CD8-positive, alpha-beta T cell (primary cell): ENCODE measurements at places on chromosomes 11 and 22. TPM values are rescaled to one million over a fixed set of nuclear protein-coding genes. Genes with fewer than 3 reads are reported as not detected.

DNA sequence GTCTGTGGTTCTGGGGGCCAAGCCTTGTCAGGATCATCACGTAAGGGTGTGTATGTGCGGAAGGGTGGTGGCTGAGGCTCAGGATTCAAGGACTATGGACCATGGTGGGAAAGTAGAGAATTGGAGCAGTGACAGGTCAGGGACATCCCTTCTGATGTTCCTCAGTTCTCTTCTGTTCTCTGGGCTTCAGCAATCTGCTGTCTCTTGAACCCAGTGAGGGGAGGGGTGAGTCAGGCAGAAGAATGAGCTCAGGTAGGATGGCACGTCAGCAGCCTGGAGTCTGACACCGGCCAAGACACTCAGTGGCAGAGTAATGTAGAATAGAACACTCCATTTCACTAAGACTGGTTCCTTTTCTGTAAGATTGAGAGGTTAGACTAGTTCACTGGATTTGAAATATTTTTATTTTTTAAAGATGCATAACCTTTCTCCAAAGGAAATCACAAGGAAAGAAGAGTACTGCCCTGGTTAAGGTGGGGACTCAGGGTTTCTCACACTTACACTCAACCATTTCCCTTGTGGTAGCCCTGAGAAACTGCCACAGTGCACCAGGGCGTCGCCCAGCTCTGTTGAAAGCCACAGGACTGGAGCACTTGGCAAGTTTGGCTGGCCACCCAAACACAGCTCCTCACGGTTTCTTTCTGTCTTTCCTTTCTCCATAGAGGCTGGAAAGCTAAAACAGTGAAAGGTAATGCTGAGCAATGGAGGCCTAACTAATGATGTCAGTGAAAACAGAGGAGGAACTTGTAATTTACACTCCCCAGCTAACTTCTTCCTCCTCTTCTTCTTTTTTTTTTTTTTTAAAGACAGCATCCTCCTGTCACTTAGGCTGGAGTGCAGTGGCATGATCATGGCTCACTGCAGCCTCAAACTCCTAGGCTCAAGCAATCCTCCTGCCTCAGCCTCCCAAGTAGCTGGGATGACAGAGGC, 23.1 kb upstream of the MICAL2 start:
- DNase-seq, result no peak

DNA sequence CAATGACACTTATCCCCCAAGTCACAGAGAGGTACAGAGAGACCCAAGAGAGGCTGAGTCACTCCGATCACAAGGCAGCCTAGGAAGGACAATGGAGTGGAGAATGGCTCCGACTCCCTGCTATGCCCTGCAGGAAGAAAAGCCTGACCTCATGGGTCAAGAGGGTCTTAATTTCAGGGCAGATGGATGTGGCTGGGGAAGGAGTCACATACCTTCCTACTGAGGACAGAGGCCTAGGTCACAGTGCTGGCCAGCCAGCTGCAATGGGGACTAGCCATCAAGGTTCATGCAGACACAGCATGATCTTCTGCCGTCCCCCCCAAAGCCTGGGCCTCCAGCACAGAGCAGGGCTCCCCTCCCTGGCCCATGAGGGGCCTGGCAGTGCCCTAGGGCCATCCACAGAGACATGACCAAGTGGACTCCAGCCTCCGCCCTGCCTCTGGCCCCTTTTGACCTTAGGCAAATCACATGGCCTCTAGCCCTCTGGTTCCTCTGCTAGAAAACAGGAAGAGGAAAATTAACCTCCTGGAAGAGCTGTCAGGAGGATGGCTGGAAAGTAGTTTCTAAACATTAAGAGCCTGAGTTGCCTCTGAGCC, 1.8 kb downstream of the ARRB1 start:
- DNase-seq, result no peak

DNA sequence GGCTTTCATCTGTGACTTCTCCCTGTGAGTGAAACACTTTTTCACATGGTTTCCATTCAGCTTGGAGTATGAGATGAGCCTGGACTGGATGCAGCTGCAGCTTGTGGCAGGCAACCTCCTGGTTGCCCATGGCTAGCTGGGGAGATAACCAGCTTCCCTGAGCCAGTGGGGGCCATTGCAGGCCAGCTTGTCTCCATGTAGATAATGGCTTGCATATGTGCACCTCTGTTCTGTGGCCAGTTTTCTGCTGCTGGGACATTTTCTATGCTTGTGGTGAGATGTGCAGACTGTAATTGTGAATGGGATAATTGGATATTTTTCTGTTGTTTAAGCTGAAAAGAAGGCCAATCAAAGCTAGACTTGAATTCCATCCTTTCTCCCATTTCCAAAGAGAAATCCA, 38.5 kb downstream of the INSC start:
- DNase-seq, result no peak

GRCh38 chr11:102600666-102601065, 24.5 kb downstream of the MMP20 start:
- no peak for DNase-seq

- no peak for DNase-seq
Measured at GRCh38 chr22:20933910-20934309, 16.7 kb downstream of the CRKL start.

DNA sequence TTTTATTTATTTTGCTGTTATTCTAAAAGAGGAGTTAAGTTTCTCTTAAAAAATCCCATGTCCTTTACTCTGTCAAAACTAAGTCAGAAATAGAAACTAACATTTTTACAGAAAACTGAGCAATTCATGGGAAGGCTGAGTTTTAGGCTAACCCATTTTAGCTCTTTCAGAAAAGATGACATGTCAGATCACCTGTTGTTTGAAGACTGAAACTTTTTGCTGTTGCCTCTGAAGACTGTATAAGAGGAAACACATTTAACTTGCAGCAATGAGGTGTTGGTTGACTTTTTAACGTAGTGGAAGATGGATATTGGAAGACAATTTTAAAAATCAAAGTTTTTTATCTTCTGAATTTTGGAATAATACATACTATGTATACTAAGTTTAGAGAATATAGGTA, 115.4 kb downstream of the METTL15 start:
- no peak for DNase-seq

DNA sequence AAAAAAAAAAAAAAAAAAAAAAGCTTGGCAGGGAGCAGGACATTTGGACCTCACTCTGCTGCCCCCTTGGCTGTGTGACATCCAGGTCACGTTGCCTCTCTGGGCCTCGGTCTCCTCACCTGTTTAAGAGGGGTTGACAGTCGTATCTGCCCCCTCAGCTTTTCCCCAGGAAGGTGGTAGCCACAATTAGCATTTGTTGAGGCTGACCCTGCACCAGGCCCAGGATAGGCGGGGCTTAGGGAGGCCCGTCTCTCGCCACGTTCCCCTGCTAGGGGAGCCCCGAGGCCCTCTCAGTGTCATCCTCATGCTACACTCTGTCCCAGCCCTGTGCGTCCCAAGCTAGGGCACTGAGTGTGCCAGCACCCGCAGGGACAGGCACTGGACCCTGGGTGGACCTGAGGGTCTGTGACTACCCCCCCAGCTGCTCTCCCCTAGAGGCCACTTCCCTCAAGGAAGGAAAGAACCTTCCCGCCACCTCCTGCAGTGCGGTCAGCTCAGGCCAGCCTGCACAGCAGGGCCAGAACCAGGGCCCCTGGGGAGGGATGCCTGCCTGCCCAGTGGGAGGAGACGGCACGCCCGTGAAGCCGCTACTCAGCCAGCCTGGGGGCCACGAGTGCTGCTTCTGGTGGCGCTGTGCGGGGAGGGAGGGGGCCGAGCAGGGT, 38.5 kb upstream of the PPARA start:
- no peak for DNase-seq

GRCh38 chr11:126113515-126113957, 50.9 kb upstream of the CDON start:
- no peak for DNase-seq

DNA sequence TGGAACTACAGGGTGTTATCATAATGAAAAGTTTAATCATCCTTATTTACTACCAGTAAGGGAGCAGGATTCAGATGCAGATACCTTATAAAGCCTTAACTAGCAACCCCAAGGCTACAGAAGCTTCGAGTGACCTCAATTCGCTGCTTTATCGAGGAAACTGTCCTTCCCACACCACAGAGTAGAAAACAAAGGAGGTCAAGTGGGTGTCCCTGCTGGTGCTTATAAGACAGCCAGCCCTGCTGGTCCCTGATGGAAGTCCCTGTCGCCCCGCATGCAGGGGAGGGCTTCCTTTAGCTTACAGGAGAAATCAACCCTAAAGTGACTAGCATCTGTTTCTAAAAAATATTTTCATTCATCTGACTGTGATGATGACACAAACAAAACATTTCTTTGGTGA, 7.3 kb downstream of the MN1 start:
- DNase-seq, result no peak

- no peak for DNase-seq
Measured at GRCh38 chr22:45273452-45274075, 11.2 kb upstream of the UPK3A start.

DNA sequence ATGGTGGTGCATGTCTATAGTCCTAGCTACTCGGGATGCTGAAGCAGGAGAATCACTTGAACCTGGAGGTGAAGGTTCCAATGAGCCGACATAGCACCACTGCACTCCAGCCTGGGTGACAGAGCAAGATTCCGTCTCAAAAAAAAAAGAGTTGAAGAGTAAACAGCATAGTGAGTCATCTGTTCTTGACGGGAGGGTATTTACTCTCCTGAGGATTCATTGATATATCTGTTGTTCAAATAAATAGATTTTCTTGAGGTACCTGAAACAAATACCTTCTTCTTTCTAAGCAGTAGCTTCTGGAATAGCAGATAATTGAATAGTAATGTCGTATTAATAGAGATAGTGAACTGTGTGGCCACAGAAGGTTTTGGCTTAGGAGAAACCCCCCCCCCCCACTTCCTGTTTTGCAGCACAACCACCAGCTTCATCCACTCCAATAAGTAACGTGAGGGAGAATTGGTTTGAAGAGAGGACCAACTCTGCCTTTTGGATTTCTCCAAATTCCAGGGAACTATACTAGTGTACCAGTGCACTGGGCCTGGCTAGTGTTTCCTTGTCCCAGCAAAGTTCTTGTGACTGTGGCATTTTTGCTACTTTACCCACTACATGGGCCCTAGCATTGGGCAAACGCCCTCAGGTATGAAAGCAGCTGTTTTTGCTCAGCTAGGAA, 90.0 kb downstream of the PRMT3 start:
- no peak for DNase-seq

DNA sequence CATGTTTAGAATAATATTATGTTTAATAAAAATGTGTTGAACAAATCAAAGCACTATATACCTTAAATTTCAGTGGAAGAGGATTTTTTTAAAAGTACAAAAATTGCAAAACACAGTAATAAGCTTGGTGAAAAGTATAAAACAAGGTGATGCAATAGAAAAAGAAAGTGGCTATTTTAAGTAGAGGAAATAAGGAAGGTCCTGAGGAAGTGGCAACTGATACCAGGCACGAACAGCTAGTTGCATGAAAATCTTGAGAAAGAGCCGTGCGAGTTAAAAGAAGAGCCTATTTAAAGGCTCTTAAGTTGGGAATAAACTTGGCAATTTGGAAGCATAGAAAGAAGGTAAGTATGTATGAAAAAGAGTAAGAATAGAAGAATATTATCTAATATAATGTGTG, 1679.3 kb downstream of the LRRC4C start:
- no peak for DNase-seq

DNA sequence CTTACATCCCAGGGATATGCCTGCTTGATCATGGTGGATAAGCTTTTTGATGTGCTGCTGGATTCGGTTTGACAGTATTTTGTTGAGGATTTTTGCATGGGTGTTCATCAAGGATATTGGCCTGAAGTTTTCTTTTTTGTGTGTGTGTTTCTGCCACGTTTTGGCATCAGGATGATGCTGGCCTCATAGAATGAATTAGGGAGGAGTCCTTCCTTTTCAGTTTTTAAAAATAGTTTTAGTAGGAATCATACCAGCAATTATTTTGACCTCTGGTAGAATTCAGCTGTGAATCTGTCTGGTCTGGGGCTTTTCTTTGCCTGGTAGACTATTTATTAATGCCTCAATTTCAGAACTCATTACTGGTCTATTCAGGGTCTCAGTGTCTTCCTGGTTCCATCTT, 362.4 kb downstream of the JRKL start:
- no peak for DNase-seq

DNA sequence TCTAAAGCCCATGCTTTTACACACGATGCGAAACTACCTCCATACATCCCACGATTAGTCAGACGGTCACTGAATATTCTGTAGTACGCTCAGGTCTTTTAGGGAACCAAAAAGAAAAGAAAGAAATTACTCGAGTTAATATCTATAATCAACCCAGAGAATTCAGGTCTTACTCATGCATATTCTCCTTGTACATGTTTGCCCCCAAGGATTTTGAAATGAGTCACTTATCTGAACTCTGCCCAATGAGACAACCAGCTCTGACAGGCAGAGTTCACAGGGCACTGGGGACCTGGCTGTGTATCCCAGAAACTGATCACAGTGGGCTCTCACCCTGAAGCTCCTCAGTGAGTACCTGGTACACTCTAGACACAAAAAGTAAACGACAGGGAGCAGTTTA, 29.2 kb downstream of the RASSF10 start:
- no peak for DNase-seq

GRCh38 chr11:6248248-6248647, 9.4 kb downstream of the CNGA4 start:
- no peak for DNase-seq

DNA sequence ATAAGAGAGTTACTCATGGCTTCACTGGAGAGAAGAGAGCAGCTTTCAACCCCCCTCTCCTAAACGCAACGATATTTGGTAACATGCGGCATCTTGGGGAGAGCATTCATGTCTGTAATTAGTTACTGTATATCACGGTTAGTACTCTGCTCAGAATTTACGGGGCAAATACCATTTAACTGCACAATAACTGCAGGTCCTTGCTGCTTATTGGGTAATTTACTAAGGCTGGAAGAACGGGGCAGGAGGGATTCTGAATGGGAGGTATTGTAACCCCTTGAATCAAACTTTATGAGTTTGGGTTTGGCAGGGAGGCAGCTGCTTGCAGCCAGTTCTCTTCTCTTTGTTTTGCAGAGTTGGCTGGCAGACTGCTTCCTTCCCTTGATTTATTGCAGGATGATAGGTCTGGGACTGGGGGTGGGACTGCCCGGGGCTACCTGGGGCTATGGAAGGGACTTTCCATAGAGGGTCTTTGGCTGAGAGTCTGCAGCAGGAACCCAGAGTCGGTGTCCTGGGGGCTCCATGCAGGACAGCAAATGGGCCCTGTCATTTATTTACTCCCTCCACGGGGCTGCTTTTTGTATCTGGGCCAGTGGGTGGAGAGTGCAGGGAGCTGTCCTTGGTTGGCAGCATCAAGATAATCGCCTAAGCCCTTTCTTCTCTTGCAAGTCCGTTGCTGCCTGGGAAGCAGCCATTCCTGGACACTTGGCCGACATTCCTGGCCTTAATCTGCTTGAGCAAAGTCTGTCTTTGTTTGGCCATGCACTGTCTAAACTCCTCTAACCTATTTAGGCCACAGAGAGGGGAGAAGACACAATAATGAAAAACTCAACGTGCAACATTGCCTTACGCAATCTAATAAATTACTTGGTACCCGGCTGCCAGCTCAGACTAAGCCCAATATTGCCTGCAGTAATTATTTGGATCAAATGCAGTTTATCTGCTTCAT, 188.9 kb downstream of the ST3GAL4 start:
- DNase-seq, result no peak

GRCh38 chr11:420911-421321, 6.1 kb upstream of the SIGIRR start:
- DNase-seq, result no peak

The SEC14L2 gene
- 239 TPM for total RNA-seq

The P2RX6 gene
- total RNA-seq, result 0.36 TPM

The LRRC56 gene
- 3.2 TPM for total RNA-seq

The NRIP3 gene
- total RNA-seq, result 10.1 TPM

The ENTHD1 gene
- total RNA-seq, result not detected

The HTR3B gene
- total RNA-seq, result not detected

The KRTAP5-8 gene
- not detected for total RNA-seq

The PATE2 gene
- total RNA-seq, result not detected

The CARD16 gene
- 16.0 TPM for total RNA-seq
